GM12864 (cell line): ENCODE measurements at places on chromosomes 11 and 22.

DNA sequence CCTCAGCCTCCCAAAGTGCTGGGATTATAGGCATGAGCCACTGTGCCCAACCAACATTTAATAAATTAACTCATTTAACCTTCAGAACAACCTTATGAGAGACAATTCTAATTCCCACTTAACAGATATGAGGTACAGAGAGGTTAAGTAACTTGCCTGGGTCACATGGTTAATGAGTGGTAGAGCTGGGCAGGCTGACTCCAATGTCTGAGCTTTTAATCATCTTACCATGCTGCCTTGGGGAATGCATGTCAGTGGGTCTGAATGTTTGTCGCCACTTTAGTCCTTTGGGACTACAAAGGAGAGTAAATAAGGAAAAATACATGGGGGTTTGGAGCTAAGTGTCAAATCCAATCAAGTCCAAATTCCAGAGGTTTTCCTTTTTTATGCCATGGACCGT is 11.2 kb upstream of the PIK3C2A start:
- no peak for DNase-seq

GRCh38 chr22:49305214-49305965 is 522.3 kb downstream of the BRD1 start:
- no peak for DNase-seq

DNA sequence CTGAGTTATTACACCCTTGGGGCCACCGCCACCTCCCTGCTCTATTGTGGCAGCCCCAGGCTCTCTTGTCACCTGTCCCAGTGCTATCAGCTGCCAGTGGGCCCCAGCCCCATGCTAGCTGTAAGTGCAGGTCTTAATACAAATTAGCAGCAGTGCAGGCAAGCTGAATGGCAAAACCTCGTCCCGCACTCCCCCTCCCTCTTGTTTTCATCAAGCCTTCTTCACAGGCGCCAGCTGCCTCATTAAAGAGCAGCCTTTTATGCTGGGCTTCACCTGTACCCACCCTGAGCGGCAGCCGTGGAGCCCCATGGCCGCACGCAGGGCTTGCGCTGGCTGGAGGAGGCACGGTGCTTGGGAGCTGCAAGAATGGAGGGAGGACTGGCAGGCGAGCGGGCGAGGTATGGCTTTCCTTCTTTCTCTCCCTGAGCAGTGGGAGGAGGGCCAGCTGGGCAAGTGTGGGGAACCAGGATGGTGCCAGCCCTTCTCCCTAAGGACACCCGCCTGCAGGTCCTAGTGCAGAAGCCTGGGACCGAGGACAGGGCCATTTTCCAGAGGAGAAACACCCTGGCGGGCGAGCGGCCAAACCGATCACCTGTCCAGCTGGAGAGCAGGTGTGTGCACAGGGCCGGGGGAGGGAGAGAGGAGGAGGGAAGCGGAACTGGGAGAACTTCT is 70.7 kb downstream of the FLI1 start:
- DNase-seq = no peak

DNA sequence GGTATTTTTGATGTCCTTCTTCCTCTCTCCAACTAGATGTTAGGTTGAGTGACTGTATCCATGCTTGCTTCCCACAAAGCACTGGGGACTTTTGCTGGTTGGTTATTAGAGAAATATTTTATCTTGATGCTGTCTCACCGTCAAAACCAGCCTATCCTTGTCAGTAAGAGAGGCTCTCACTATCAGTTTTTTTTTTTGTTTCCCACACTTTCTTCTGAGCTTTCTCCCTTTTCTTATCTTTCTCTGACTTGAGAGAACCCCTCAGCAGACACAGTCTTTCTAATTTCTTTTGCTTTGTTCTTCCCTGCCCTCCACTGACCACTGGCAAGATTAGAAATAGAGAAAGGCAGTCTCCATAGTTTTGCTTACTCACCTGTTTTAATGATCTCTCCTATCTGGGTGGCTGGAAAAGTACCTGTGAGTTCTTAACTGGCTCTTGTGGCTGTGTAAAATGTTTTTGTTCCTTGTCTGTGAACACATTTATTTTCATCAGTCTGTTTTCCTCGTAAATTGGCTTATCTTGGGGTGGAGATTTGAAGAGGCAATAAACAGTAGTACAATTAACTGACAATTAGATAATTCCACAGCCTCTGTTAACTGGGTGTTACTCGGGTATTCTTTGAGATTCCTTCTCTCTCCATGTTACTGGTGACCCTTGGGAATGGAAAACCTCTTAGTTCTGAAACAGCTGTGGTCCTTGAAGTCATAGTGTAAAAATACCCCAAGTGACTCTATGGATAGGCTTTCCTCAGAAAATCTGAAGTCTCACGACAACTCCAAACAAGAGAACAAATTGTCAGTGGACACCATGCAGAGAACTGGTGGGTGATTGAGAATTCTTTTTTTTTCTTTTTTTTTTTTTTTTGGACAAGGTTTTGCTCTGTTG is at the start of gene NXPE1:
NXPE1 (minus strand) TSS at position 457 of the 886 bp plus-strand sequence. CDS start 8,680 bp downstream, outside the sequence.
- DNase-seq = no peak

DNA sequence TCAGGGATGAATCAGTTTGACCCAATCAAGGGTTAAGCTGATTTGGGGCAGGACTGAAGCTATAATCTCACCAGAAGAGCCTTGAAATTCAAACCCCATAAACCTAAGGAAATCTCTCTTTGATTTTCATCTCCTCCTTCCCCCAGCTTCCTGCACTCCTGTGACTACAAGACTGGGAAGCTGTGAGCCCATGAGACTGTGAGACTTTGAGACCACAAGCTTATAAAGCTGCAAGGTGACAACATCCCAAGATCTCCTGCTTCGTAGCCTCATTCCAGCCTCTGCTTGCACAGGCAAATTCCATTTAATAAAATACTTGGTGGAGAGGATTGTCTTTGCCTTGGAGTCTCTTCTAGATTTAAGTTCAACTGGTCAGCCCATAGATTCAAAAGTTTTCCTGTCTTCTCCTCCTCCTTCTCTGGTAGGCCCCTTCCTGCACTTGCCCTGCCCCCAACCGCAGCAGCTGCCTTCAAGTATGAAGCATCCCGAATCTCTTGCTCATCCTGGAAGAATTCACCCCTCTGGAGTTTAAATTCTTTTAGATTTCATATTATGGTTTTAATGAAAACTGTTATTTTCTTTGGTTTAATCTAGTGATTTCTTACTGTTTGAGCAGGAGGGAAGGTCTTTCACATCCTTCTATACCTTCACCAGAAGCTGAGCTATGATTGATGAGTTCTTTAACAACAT is 42.1 kb downstream of the PAMR1 start:
- DNase-seq = no peak
